ENCODE measurements at places on chromosomes 7 and 10.
A peak's percentile ranks its signal among the peaks of the same experiment; 100 is the strongest.

GRCh38 chr10:18666810-18667209 is 7.6 kb downstream of the ARL5B start:
- no peak for DNase-seq

GRCh38 chr10:106873770-106874603 is 290.5 kb downstream of the SORCS1 start:
- no peak for DNase-seq

GRCh38 chr10:44516891-44517290 is 132.0 kb upstream of the CXCL12 start:
- no peak for DNase-seq

DNA sequence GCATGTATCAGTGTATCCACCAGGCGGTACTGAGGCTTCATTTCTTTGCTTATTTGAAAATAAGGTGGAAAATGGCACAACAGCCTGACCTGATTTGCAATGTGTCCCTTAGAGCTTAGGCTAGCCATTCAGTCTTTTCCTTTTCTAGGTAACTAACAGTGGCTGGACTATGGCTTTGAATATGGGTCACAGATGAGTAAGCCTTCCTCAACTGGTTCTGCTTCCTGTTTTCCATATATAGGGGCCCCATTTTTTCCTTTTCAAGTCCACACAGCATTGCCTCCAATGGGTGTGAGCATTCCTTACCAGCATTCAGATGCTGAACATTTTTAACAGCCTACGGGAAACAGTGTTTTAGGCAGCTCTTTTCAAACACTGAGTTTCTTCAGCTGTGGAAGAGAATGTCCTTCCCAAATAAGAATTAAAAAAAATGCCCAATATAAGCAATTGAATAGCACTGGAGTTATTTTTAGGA is 3.9 kb upstream of the ITGB1 start:
- DNase-seq, result no peak

GRCh38 chr7:139181404-139181803 is 49.6 kb upstream of the UBN2 start:
- DNase-seq, result no peak

DNA sequence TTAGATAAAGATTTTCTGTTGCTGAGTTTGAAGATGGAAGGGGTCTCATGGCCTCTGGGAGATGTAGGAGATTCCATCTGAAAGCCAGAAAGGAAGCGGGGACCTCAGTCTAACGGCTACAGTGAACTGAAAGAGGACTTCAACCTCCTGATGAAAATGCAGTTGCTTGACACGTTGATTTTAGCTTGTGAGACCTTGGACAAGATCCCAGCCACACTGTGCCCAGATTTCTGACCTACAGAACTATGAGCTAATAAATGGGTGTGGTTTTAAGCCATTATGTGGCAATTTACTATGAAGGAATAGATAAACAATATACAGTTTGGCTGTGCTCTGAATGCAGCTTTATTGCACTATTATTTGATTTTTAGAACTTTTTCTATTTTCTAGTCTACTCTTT is 342.3 kb upstream of the SEMA3D start:
- DNase-seq, result no peak

DNA sequence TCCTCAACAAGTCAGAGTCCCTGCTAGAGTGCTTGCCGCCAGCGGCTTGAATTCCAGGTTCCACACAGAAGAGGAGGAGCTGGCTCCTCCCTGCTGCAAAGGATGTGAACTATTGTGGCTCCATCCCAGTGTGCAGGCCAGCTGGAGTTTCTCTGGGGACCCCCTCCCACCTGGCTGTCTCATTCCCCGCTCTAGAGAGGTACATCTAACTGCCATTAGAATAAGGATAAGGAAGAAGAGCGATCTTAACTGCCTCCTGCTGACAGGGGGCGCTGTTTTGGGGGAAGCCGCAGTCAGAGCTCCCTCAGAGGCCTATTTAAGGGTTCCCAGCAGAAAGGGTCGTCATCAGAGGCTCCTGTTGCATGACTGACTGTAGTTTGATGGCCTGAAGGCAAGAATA is 40.8 kb upstream of the HECW1 start:
- no peak for DNase-seq

GRCh38 chr10:17607603-17608332 is 9.4 kb downstream of the HACD1 start:
- DNase-seq, result no peak

- no peak for DNase-seq
These were observed 10.7 kb upstream of the PRPS1L1 start for GRCh38 chr7:18038382-18038781.

DNA sequence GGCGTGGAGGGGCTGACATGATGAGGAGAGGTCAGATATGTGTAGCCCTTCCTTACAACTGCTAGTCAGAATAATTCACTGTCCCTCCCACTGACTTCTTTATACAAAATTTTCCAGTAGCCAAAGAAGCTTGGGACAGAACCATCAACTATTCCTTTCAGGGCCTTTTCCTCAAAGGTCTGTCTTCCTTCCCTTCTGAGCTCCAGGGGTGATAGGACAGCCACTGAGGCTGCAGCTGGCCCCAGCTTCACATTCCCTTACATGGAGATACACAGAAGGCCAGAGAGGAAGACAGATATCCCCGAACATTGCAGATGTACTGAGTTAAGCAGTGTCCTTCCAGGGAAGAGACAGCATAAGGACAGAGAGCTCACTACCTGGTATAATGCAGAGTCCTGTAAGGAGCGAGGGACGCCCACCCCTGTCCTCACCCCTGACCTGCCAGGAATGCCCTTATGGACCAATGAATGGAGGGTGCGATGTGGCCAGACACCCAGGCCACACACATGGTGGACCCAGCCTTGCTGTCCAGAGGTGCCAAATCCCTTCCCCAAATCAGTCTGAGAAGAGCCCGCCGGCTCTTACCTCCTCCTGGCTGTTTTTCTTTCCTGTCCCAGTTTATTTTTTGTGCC is 754.7 kb downstream of the GRID1 start:
- no peak for DNase-seq

DNA sequence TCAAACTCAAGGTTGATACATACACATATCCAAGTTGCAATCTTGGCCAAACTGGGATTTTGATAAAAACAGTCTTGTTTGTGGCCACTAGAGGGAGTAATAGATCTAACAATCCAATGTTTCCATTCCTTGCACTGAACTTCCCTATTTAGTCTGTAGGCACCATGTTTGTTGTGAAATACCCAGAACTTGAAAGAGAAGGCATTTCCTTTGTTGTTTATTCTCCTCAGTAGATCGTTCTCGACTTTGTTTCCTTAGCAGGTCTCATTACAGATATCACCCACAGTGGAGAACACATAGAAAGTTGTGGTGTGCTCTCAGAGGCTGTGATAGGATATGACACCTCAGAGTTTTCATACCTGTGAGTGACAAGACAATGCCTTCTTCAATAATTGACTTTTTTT is 70.3 kb upstream of the MXI1 start:
- peak; percentile 21 for DNase-seq

GRCh38 chr10:58741673-58742072 is 229.0 kb downstream of the BICC1 start:
- DNase-seq, result no peak

- DNase-seq, result no peak
These were observed 28.2 kb downstream of the COL26A1 start for GRCh38 chr7:101390901-101391301.

DNA sequence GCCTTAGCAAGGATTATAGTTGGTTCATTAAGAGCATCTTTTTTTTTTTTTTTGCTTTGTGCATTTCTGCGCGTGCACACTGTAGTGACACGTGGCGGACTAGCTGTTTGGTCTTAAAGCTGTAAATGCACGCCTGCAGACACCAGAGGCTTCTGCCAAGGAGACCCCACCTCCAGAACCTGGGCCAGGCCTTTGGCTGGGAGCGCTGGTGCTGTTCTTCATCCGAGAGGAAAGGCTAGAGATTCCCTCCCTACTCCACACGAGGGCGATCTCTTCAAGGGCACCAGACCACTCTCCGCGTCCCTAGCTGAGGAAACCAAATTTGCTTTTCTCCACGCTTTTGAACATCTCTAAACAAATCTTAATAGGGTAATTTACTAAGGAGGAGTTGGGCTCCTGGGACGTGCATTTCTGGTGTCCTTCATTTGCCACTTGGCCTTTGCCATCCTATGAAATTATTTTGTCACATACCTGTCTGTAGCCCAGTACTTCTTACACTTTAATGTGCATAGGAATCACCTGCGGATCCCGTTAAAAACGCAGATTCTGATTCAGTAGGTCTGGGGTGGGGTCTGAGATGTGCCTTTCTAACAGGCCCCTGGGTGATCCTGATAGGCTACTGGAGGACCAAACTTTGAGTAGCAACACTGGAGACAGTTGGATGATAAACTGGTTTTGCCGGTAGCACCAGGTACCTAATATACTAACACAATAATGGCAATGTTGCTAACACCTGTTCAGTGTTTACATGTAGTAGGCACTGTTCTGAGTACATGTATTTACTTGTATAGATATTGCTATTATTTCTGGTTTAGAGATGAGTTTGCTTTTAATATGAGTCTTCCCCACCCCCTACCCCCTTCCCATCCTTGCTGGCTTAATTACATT is 1.3 kb upstream of the SLC26A5 start:
- peak; percentile 57 for DNase-seq

- DNase-seq, result no peak
These were observed 75.9 kb downstream of the CNOT4 start for GRCh38 chr7:135434047-135434446.

GRCh38 chr7:99719996-99720769 is 14.8 kb downstream of the CYP3A7 start:
- DNase-seq, result no peak

DNA sequence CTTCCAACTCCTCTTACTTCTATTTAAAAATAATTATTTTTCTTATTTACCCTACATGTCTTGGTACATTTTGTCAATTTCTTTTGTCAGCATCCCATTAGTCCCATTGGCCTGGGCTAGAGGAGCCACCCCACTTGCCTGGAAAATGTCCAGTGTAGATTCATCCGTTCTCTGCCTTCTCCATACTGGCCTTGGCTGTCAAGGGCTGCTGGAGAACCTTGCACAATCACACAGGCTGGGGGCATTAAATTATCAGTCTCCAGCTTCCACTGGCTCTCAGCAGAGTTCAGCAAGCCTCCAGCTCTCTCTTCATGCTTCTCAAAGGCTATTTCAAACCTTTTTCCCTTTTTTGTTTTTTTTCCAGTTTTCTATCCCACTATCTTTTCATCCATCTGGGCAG is 13.8 kb upstream of the ZCCHC24 start:
- no peak for DNase-seq

GRCh38 chr10:87064651-87065050 is 30.0 kb downstream of the GLUD1 start:
- DNase-seq, result no peak

- no peak for DNase-seq
These were observed 34.7 kb downstream of the A1CF start for GRCh38 chr10:50850578-50851230.

DNA sequence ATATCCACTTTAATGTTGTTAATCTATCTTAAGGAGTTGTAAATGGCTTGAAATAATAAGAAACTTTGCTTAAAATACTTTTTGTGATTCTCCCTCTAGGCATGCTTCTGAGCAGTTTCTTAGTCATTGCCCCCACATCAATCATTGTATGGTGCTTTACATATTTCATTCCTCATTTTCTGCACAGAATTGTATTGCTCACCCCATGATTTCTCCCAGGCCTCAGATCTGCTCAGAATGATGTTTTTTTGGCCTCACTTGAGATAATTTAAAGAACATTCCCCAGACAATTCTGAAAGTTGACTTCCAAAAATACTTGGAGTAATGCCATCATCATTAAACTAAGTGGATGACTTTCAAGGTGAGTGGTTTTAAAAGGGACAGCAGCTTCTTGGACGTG is 82.1 kb upstream of the PRPS1L1 start:
- no peak for DNase-seq

- no peak for DNase-seq
These were observed 2.0 kb upstream of the CPXM2 start for GRCh38 chr10:123893651-123894050.

GRCh38 chr10:10492420-10492819 is 525.3 kb upstream of the CELF2 start:
- no peak for DNase-seq

DNA sequence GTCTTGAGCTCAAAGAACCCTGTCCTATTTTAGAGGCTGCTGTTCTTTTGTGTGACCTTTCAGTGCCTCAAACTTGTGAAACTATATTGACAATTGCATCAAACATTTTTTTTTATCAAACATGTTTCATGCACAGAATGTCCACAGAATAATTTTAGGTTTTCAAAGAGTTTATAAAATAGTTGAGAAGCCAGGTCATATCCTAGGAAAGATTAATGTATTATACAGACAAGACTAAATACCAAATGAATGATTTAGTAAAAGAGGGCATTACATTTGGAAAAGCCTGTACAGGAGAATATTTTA is 67.0 kb downstream of the CDK6 start:
- DNase-seq, result no peak

GRCh38 chr7:22812353-22812752 is 10.3 kb downstream of the TOMM7 start:
- DNase-seq, result no peak

DNA sequence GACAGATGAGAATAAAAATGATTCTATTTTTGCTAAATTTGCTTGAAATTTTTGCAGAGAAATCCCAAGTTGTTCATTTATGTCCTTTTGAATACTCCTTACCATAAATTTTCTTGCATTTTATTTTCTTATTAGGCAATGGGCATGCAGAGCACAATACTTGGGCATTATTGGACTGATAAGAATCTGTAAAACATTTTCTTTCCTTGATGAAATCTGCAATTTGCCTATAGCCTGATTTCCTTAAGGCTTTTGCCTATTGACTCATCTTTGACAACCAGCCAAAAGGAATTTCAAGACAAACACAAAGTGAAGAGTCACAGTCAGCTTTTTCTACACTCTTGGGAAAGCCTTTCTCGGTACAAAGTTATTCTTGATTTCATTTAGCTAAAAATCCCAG is 30.5 kb upstream of the GNAT3 start:
- DNase-seq, result no peak

GRCh38 chr7:21507627-21508343 is 35.1 kb upstream of the DNAH11 start:
- DNase-seq, result no peak

DNA sequence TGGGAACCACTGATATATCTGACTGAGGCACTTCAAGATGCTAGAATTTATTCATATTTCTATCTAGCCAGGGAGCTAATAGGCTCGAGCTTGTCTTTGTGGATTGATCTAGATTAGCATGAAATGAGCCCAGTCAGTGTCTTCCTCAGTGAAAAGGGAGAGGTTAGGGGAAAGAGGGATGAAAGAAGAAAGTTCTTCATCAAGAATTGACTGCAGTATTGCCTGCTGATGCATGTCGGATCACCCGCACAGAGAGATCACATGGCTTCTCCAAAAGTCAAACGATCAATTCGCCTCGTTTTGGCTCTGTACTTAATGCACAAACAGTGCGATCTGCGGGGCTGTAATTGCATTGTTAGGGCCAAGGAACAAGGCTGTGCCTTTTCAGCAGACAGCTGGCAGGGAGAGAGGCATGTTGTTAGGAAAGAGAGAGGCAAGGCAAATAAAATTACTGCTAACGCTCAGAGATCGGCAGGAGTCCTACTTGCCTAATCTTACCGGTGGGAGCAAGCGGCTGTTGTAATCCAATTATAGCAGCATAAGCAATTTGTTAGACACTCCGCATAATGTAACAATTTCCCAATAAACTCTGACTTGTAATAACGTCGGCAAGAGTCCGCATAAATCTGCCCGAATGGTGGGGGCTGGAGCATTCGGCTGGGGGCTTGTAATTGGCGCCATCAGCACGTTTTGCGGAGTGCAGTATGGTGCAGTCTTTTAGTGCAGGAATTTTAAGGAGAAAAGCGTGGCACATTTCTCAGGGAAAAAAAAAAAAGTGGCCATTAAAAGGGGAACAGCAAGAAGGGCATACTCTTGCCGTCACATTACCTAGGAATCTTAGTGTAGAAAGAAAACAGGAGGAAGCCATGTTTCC is 102.1 kb downstream of the POLL start:
- peak; percentile 9 for DNase-seq
